ENCODE measurements at places on chromosomes 5 and 9. TPM values are rescaled to one million over a fixed set of nuclear protein-coding genes. Genes with fewer than 3 reads are reported as not detected.
A peak's percentile ranks its signal among the peaks of the same experiment; 100 is the strongest.

DNA sequence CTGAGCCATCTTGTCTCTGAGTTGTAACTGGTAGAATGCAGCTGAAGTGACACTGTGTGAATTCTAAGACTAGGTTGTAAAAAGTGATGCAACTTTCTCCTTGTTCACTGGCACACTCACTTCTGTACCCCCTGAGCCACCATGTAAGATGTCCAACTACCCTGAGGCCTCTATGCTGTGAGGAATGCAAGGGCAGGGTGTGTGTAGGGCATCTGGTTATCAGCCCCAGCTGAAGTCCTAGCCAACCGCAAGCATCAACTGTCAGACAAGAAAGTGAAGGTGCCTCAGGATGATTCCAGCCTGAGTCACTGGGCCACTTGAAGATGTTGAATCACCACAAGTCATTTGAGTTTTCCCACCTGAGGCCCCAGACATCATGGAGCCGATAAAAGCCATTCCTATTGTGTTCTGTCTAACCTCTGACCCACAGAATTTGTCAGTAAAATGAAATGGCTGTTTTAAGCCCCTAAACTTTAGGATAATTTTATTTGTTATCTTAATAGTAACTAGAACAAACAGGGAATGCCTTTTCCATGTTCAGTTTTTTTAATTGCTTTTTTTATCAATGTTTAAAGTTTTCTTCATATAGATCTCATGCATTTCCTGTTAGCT, 18.7 kb upstream of the RHOBTB3 start:
- peak; percentile 98 for DNase-seq

- DNase-seq: no peak
Observed at GRCh38 chr9:36794461-36794860, 221.8 kb downstream of the MELK start.

- no peak for DNase-seq
Observed at GRCh38 chr9:91886414-91887076, 63.5 kb downstream of the ROR2 start.

DNA sequence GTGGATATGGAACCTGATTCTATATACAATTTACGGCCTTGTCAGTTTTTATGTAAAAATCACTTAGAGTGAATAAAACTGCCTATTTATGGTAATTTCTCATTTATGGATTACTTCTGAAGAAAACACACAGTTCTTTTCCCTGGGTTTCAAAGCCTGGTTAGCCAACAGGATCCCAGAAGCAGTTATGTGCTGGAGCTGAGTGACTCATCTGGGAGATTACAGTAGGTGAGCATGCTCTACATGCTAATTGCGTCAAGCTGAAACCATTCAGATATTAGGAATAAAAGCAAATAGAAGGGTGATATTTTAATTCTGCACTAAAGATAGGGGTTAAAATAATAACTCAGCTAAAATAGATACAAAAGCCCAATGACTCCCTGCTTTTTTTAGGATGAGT, 47.8 kb downstream of the PDE4D start:
- peak; percentile 35 for DNase-seq

DNA sequence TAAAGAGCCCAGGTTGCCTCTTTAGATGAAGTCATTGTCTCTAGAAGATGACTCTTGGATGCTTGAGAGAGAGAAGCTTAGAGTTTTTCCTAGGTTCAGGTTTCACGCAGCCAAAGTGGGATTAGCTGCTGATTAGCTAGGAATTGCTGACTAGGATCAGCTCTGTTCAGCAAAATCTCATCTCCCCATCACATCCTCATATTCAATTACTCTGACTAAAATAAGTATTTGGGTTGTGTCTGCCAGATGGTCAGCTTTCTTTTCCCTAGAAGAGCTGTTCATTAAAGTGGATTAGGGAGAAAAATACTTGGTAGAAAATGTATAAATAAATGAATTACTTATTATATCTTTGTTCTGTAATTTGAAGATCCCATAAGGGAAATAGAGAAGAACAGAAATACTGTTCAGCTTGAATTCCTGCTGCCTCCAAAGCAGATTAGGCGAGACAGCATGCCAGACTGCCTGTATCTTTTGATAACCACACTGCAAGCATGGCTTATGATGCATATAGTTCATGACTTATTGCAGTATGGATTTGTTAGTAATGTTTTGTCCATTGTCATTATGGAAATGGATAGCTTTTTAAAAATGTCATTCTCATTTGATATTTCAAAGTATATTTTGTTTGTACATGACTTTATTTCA, 184.8 kb upstream of the CD180 start:
- DNase-seq: no peak

DNA sequence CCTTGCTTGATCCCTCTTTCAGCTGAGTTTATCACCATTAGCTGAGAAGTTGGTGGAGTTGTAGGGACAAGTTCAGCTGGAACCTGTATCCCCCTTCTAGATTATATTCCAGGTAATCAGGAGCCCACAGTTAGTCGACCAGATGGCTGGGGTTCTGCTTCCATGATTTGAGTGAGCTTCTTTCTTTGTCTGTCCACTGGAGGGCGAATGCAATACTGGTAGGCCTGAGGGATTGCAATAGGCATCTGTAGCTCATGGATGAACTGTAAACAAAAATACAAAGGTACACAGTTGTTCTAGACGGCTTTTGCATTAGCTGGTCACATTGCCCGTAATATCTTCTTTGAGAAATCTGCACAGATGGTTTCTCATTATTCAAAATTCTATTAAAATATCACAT, 88.9 kb downstream of the PCSK5 start:
- DNase-seq: no peak

- no peak for DNase-seq
Observed at GRCh38 chr5:76145945-76146344, 62.8 kb downstream of the SV2C start.

DNA sequence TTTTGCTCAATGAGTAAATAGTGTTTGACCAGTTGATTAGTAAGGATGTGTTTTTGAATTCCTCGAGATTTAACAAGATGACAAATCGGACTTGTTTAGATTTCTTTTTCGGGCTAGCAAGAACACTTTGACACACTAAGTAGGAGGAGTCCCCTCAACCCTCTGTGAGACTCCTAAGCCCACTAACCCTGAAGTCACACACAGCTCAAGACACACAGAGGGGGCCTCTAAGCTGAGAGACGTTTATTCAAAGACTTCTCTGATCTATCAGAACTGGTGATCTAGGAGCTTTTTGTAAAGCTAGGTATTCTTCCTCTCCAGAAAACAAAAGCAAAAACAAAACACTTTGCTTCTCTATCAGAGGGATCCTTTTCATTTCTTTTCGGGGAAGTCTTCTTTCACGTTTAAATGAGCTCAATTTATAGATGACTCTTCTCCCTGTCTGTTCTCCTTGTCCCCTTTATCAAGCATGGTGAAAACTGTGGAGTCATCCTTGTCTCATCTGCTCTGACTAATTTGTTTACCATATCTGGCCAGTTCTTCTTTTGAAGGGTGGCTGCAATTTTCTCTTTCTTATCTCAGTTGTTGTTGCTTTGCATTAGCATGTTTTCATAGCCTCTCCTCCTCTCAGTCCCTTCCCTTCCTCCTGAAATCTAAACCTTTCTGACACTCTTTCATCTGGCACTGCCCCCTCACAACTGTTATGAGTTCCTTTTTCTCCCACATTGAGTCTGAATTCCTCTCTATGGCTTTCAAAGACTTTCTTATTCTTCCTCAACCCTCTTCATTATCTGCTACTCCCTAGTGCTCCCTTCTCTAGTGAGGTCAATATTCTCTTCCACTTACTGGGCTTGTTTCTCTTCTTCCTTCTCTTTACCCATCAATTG, 68.5 kb upstream of the RAI14 start:
- DNase-seq: peak; percentile 57

DNA sequence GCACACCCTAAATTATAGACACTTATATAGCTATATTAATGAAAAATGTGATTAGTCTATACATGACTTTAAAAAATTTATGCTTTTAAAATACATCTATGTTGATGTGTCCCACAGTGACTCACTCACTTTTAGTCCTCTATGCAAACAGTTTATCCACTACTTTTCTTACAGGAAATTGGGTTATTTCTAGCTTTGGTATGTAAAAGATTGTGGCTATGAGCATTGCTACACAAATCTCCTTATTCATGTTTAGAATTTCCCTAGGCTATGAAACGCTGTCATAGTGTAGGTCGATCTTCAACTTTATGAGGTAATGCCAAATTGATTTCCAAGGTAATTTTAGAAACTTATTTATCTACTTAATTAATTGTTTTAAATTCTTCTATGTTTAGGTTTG, 687.4 kb downstream of the PRR16 start:
- no peak for DNase-seq

GRCh38 chr9:119727988-119728387, 358.8 kb upstream of the BRINP1 start:
- DNase-seq: no peak

GRCh38 chr5:135578685-135579341, at the start of gene CXCL14:
TSS of gene CXCL14 (minus strand) at chr5:135578991. CDS start at chr5:135578778, 213 bp downstream.
- DNase-seq: peak; percentile 67

DNA sequence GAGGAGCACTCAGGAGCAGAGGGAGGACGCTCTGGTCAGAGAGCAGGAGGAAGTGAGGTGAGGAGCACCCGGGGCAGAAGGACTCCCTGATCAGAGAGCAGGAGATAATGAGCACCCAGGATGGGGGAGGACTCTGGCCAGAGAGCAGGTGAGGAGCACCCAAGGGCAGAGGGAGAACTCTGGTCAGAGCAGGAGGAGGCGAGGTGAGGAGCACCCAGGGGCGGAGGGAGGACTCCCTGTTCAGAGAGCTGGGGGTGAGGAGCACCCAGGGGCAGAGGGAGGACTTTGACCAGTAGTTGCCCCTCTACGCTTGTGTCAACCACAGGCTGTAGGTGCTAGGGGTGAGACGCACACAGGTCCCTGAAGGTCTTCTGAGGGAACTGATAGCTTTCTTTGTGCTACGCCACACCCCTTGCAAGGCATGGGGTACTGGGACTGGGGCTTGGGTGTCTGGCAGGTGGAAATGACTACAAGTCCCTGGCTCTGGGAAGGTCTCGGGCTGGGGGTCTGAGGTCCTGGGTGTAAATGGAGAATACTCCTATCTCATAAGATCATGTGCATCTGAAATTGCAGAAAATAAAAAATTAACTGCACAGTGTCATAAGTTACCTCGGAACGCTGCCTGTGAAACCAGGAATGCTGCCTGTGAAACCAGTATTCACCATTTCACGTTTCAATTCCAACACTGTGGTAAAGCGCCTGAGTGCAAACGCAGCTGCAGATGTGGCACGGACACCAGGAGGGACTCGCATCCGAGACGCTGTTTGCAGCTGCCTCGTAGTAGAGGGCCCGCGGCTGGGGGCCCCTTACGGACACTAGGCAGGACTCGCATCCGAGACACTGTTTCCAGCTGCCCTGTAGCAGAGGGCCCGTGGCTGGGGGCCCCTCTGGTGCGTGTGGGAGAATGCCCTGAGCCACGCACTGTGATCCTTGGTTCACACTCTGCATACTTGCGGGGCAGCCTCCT, 27.0 kb upstream of the SLC6A3 start:
- no peak for DNase-seq

GRCh38 chr5:150066901-150067396, 19.4 kb downstream of the CSF1R start:
- DNase-seq: peak; percentile 87

DNA sequence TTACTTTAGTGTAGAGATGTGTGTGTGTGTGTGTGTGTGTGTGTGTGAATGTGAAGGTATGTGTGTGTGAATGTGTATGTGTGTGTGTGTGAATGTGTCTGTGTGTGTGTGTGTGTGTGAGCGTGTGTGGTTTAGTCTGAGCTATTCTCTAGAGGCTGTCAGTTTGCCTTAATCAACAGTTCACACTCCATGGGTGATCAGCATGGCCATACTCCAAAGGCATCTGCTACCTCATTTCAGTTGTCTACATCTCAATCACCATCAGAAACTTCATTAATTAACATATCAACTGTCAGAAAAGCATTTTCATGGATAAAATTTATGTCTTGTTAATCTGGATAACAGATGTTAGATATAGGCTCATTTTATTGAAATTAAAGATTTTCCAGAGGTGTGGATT, 103.1 kb upstream of the PTPN3 start:
- DNase-seq: no peak

GRCh38 chr9:4805191-4805918, 12.6 kb downstream of the RCL1 start:
- no peak for DNase-seq

The GRXCR2 gene
- not detected for total RNA-seq

The DMGDH gene
- total RNA-seq: not detected

The GFRA3 gene
- not detected for total RNA-seq

- no peak for DNase-seq
Observed at GRCh38 chr5:55731848-55732247, 6.0 kb upstream of the DDX4 start.

The CDKN2B gene
- 9.5 TPM for total RNA-seq

DNA sequence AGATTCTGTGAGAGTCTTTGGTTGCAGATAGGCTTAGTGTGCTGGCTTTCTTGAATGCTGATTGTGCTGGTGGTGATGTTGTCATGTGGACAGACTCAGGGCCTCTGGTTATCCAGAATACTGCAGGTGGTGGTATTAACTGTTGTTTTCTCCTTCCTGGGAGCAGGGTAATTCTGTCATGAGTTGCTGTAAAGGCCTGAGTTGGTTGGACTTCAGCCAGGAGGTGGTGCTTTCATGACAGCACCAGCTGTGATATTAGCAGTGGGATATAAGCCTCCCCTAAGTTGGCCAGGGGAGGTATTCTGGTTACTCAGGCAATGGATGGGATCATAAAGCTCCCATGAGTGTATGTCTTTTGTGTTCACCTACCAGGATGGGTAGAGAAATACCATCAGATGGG, 16.4 kb upstream of the RNF180 start:
- no peak for DNase-seq

DNA sequence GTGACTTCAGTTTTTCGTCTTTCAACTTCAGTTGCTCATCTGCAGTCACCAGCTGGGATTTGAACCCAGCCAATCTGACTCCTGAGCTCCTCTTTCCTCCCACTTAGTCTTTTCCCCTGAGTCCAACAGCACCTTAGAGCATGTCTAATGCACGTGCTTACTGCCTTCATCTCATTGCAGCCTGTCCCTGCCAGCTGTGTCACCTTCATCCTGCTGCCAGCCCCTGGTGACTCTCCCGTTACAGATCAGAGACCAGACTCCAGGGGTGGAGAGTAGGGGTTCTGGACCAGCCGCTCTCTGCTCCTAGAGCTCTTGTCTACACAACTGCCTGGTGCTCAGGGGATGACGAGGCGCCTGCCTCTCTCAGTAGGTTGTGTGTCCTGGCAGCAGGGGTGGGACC, 132.9 kb upstream of the LMX1B start:
- no peak for DNase-seq

DNA sequence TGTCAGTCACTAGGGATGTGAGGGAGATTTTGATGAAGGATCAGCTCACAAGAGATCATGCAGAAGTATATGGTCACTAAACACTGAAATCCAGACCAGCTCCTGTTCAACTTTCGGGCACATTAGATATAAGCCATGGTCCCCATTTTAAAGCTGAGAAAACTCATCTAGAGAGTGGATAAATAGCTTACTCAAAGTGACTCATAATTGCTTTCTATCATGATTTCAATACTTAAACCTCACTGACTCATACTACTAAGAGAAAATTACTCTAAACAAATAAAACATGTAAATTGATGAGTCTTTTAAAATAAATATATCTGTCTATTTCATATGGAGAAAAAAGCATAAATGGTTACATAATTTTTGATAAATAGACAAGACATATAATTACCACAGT, 567.7 kb downstream of the TLR4 start:
- peak; percentile 1 for DNase-seq

- DNase-seq: no peak
Observed at GRCh38 chr5:138018849-138019248, 14.0 kb downstream of the FAM13B start.

The CDH18 gene
- total RNA-seq: 22.2 TPM
